Thoracic aorta endothelial cell (primary cell): ENCODE measurements at places on chromosomes 12 and 14. TPM values are rescaled to one million over a fixed set of nuclear protein-coding genes. Genes with fewer than 3 reads are reported as not detected.

KCNMB4 gene
- total RNA-seq: 1.8 and 1.9 TPM in 2 replicates

NANOG gene
- not detected in 2 replicates for total RNA-seq

TDRD9 gene
- 1.1 and 1.3 TPM in 2 replicates for total RNA-seq

STAC3 gene
- not detected in 2 replicates for total RNA-seq

MORN3 gene
- total RNA-seq: 0.29 and 0.80 TPM in 2 replicates

RASSF9 gene
- total RNA-seq: 1.7 and 2.4 TPM in 2 replicates

CLEC6A gene
- total RNA-seq: not detected in 2 replicates

PITPNM2 gene
- total RNA-seq: 9.1 and 9.3 TPM in 2 replicates
